CD4-positive, alpha-beta T cell treated with Interleukin-6 at 100 ng/mL for 8 hours (primary cell): ENCODE measurements at places on chromosomes 12 and 14.

- no peak for DNase-seq
Observed at GRCh38 chr14:50736932-50737419, 68.9 kb upstream of the SAV1 start.

- DNase-seq: no peak
Observed at GRCh38 chr14:62130441-62130840, 368.2 kb downstream of the SNAPC1 start.

DNA sequence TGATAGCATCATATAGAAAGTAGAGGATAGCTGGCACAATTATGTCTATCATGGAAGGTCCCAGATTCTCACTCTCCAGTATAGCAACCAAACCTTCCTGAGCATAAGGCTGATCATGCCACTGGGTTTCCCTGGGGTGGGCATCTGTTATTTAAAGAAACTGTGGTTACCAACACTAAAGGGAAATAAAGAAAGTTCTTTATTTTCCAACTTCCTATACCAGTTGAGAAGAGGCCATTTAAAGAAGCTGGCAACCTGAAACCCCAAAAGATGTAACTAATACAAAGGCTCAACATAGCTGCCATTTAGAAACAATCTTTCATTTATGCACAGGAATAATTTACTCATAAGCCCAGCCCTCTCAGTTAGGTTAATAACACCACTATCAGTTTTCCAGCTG is 3.1 kb downstream of the BCAT1 start:
- no peak for DNase-seq

- DNase-seq: no peak
Observed at GRCh38 chr12:109811624-109811995, 21.6 kb downstream of the TRPV4 start.

- peak; percentile 32 for DNase-seq
Observed at GRCh38 chr12:2853626-2854025, 3.2 kb downstream of the TEX52 start.

DNA sequence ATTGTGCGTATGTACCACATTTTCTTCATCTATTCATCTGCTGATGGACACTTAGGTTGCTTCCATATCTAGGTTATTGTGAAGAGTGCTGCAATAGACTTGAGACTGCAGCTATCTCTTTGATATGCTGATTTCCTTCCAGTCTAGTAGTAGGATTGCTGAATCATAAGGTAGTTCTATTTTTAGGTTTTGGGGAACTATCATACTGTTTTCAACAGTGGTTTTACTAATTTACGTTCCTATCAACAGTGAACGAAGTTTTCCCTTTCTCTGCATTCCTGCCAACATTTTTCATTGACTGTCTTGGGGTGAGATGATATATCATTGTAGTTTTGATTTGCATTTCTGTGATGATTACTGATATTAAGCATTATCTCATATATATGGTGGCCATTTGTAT is 482.2 kb downstream of the SLC16A7 start:
- DNase-seq: no peak

DNA sequence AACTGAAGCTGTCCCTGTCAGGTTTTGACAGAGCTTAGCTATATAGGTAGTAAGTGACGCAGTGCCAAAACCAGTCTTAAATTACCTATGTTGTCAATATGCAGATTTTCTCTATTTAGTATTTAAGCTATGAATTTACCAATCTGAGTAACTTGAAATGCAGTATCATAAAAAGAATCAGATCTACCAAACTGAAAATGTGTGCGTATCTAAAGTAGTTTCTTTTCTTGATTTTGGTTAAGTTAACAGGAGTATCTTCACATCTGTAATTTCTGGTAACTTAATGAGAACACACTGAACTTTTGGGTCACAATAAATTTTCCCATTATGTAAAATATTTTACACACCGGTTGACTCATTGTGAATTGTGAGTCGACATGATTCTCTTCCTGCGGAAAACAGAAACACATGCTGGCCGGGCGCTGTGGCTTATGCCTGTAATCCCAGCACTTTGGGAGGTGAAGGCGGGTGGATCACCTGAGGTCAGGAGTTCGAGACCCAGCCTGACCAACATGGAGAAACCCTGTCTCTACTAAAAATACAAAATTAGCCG is 45.1 kb downstream of the TRAF3 start:
- DNase-seq: no peak

GRCh38 chr14:93714605-93715004 is 73.7 kb downstream of the PRIMA1 start:
- DNase-seq: no peak

- DNase-seq: no peak
Observed at GRCh38 chr14:77654001-77654441, 37.6 kb upstream of the SPTLC2 start.

GRCh38 chr12:24197532-24197931 is 248.1 kb upstream of the SOX5 start:
- DNase-seq: no peak

DNA sequence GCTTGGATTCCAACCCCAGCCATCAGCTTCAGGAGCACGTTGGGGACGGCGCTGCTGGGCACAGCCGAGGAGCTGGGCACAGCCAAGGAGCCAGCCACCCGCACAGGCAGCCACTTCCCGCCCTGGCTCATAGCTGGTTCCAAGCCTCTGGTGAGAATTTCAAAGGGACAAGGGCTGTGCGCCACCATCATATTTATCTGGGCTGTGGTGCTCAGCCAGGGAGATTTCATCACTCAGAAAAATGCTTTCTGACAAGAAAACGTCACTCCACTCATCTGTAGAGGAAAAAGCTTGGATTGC is 66.4 kb downstream of the GALNT9 start:
- DNase-seq: no peak

DNA sequence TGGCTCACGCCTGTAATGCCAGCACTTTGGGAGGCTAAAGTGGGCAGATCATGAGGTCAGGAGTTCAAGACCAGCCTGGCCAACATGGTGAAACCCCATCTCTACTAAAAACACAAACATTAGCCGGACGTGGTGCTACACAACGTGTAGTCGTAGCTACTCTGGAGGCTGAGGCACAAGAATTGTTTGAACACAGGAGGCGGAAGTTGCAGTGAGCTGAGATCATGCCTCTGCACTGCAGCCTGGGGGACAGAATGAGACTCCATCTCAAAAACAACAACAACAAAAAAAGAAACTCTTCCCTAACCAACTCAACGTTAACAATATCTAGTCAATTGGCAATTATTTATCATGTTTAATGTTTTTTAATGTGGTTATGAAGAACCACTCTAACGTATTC is 89.3 kb downstream of the EPS8 start:
- DNase-seq: no peak

DNA sequence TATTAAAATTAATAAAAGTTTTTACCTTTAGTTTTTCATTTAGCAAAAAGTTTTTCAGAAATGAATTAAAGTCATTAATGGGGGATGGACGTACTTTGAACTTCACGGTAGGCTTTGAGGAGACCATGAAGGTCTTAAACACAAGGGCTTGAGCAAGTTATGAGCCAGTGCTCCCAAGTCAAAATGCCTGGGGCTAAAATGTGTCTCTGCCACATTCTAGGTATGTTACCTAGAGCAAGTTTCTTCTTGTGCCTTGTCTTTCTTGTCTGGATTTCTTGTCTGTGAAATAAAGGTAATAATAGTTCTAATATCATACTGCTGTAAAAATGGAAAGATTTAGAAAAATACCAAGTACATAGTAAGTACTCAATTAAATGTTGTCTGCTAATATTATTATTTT is 132.7 kb upstream of the USP15 start:
- DNase-seq: no peak

- no peak for DNase-seq
Observed at GRCh38 chr14:28577711-28578131, 188.9 kb upstream of the FOXG1 start.

DNA sequence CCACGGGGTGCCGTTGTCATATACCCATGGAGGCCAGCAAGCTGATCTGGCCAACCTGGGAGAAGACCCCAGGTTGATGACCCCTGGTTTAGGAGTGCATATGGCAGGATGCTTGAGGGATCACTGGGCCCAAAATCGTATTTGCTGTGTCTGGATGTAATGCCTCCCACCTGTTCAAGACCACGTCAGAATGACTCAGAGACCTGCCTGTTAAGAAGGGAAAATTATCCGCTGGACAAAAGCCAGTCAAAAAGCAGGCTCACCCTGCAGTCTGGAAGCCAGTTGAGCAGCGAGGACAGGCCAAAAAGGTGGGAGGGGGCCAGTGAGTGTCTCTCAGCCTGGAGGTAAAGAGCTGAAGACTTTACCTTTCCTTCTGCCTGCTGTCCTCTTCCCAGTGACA is 449.2 kb downstream of the DPF3 start:
- no peak for DNase-seq

DNA sequence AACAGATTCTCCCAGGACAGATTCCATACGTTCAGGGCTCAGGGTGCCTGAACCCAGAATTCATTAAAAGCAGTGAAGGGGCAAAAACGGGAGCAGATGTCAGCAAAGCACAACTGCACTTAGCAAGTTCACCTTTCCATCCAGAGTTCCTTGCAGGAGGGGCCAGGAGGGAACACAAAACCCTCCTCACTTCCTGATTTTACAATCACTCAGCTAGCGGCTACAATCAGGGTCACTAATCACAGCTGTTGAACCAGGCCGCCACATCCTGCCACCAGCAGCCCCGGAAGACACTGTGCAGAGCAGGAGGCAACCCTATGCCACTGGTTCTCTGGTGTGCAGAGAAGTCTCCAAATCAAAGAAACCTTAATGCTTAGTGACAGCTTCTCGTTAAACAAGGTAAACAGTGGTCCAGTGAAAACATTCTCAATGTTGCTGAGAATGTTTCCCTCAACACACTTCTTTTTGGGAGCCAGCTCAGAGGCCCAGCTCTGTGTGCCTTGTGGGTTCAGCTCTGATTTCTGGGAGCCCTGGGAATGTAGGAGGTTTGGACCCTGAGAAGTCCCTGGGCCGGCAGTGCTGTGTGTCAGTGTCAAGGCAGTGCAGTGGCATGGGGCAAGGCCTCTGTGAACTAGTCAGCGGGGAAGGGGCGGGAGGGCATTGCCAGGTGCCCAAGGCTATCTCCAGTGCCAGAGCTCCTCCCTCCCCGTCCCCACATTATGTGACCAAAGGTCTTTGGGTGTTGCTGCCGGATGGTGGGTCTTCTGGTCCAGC is 54.5 kb downstream of the VCPKMT start:
- DNase-seq: peak; percentile 88

- no peak for DNase-seq
Observed at GRCh38 chr14:94374749-94375260, 13.6 kb downstream of the SERPINA1 start.

GRCh38 chr12:125329239-125330102 is 264.2 kb downstream of the AACS start:
- no peak for DNase-seq
